ENCODE measurements at places on chromosomes 16 and 17.

DNA sequence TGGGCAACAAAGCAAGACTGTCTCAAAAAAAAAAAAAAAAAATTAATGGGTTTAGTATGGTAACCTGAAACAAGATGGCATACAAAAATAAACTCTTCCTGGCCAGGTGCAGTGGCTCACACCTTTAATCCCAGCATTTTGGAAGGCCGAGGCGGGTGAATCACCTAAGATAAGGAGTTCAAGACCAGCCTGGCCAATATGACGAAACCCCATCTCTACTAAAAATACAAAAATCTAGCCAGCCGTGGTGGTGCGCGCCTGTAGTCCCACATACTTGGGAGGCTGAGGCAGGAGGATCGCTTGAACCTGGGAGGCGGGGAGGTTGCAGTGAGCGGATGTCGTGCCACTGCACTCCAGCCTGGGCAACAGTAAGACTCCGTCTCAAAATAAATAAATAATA, 55.7 kb downstream of the PAFAH1B1 start:
- ATAC-seq = no peak

DNA sequence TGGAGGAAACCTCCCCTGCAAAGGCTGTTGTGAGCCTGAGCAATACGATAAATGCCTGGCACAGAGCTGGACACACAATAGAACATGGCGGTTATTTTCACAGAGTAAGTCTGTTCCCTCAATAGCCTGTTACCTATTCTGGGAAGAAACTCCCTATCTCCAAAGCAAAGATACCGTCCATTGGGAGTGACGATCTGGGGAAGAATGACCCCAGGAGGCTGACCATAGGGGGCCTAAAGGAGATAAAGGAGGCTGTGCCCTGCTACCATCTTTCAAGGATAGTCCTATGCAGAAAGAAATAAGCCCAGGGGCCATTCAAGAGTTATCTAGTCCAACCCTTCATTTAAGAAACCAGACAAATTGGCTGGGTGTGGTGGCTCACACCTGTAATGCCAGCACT, 4.1 kb upstream of the AXIN2 start:
- no peak for ATAC-seq

- no peak for ATAC-seq
Observed at GRCh38 chr16:62041401-62041800, 5.2 kb upstream of the CDH8 start.

DNA sequence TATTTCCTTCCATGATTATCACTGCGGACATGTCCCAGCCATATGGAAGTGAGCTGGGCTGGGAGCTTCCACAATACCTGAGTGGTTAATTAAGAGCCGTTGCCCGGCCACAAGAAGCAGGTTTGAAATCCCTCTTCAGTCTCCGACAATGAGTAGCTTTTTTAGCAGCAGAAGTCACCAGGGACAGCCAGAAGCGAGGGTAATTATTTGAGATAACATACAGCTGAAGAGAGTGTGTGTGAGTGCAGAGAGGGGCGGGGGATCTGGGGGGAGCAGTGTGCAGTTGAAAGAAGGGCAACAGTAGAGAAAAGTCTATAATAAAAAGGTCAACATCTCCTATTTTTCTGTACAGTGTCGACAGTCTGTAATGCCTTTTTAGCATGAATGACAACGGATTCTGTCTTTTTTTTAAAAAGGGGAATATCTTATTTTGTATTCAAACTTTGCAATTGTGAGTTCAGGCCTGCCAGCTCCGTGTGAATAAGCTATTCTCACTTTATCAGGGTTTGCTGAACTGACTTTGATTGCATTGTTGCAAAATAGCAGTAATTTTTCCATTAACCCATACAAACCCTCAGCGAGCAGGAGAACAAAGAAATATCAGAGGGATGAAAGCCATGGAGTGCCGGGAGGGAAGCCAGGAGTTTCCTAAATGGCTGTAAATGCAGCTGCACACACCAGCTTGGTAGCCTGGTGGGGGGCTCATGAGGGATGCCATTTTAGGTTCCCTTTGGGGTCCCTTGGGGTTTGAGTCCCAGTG, 220.3 kb upstream of the IRX3 start:
- no peak for ATAC-seq

DNA sequence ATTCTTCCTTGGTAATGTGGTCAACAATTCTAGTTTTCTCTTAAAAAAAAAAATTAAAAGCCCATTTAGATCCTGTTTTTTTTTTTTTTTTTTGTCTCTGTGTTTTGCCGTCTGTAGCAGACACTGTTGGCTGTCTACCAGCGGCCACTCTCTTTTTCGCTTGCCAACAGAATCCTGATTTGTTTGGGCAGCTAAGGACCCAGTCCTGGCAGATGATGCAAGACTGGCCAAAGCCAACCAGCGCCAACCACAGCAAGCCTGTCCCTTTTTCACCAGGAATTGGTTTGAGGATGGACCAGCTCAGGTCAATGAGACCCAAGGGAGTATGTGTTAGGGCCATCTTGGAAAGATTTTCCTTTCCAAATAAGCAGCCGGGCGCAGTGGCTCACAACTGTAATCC, 28.2 kb downstream of the ST3GAL2 start:
- no peak for ATAC-seq

DNA sequence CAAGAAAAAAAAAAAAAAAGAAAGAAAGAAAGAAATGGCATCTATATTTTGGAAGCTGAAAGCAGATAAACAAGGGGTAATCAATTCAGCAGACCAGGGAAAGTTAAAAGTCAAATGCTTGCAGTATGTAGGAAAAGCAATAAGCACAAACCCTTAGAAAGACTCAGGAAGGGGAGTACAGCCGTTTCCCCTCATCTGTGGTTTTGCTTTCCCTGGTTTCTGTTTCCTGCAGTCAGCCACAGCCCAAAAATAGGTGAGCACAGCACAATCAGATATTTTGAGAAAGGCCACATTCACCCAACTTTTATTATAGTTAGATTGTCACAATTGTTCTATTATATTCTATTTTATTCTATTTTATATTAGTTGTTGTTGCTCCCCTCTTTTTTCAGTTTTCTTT, 14.4 kb upstream of the ALOX12 start:
- ATAC-seq = no peak

DNA sequence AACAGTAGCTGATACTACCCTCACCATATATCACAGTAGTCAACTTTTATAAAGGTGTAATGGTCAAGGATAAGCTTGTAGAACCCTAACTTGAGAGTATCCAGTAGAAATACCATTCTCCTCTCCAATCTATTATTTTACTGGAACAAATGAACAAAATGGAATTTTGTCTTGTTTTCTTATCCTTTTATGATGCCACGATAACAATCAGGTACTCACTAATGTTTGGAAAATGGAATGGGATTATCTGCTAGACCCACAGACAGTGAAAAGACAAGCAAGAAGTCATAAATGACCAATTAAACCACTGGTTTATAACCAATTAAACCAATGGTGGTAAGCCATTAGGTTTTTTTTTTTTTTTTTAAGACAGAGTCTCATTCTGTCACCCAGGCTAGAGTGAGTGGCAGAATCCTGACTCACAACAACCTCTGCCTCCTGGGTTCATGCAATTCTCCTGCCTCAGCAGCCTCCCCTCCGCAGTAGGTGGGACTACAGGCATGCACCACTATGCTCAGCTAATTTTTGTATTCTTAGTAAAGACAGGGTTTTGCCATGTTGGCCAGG, 10.4 kb downstream of the GPATCH8 start:
- ATAC-seq = no peak

DNA sequence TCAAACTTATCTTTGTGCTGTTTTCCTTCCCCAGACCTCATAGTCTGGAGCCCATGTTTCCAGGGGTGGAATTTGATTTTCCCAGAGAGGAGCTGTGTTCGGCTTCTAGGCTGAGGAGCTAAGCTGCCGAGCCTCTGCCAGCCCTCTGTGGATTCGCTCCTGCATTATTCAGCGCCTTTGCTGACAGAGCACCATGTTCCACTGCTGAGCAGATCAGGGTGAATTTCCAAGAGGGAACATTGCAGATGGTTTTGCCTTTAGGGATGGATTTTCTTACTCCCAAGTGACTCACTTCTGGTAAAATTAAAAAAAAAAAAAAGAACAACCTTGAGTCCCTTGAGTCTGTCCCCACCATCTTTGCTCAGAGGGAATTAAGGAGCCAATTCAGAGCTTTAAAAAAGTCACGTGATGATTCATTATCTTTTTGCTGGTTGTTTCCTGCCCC, 229.5 kb downstream of the PRKCA start:
- ATAC-seq = no peak

- no peak for ATAC-seq
Observed at GRCh38 chr16:71687861-71688260, 36.6 kb downstream of the PHLPP2 start.

All from stimulated activated memory B cell treated with anti-CD40 and anti-IgM and Interleukin-4, amounts not matched to agents 10 μg/mL and 1 μg/mL and 100 μg/mL, for 72 hours (primary cell).